ENCODE measurements at places on chromosomes 12 and 14.

DNA sequence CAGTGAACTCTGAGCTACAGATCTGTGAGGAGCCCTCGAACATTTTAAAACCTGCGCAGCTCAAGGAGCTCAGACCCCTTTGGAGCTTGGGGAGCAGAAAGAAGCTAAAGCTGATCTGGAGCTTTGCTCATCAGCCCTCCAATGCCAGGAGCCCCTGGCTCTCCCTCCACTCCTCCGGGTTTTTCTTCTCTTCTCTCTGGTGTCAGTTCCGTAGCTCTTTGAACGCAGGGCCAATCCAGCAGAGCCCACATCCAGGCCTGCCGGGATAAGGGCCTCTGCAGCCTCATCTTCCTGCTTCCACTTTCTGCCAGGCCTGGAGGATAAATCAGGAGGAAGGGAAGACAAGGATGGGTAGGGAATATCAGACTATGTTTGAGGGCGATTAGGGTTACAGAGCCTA lies 6.0 kb downstream of the HOXC4 start:
- no peak for DNase-seq

DNA sequence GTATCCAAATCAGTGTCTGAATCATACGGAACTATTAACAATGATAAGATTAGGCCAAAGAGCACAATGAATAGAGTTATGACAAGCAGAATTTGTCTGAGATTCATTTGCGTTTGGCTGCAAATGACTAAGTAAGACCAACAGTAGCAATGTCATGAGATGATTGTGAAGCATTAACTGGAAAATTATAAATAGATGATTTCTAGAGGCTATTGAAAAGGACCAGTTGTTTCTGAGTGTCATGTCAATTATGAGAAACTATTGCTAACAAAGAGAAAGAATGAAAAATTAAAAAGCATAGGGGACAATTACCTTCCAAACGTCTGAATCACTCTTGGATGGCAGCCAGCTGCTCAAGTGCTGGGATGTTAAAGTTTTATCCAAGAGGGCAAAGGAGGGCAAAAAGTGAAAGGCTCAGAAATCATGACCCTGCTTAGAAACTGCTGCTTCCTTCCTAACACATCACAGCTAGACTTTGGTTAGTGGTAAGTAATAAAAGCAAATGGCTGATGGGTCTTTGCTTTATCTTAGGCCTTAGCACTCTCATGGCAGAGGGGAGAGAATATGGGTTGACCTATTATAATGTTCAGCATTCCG lies 89.0 kb downstream of the AKAP6 start:
- no peak for DNase-seq

DNA sequence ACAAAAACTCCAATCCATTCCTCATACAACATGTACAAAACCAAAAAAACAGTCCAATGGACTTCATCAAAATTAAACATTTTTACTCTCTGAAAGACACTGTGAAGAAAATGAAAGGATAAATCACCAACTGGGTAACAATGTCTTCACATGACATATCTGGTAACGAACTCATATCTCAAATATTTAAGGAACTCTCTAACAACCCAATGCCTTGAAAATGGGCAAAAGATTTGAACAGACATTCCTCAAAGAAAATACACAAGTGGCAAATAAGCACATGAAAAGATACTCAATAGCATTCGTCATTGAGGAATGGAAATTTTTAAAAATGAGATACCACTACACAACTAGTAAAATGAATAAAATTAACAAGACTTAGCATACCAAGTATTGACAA lies 198.7 kb upstream of the RASSF8 start:
- no peak for DNase-seq

DNA sequence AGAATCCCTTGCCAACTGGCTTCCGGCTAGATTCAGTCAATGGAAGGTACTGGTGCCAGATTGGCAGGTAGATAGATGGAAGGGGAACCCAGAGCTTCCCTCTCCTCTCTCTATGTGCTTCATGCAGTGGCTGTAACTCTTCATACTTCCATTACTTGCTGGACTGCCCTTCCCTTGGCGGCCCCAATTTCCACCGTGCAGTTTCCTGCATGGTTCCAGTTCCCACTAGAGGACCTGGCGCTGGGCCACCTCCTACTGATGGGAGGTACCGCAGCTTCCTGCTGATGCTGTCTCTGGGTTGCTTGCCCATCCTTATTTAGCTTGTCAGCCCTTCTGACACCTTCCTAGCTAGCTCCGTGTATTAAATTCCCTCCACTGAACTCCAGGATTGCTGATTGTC lies 226.4 kb downstream of the ANO2 start:
- no peak for DNase-seq

- no peak for DNase-seq
These were observed 7.2 kb downstream of the DNM1L start for GRCh38 chr12:32686340-32686739.

GRCh38 chr14:79961197-79961596 lies 250.1 kb downstream of the DIO2 start:
- no peak for DNase-seq

DNA sequence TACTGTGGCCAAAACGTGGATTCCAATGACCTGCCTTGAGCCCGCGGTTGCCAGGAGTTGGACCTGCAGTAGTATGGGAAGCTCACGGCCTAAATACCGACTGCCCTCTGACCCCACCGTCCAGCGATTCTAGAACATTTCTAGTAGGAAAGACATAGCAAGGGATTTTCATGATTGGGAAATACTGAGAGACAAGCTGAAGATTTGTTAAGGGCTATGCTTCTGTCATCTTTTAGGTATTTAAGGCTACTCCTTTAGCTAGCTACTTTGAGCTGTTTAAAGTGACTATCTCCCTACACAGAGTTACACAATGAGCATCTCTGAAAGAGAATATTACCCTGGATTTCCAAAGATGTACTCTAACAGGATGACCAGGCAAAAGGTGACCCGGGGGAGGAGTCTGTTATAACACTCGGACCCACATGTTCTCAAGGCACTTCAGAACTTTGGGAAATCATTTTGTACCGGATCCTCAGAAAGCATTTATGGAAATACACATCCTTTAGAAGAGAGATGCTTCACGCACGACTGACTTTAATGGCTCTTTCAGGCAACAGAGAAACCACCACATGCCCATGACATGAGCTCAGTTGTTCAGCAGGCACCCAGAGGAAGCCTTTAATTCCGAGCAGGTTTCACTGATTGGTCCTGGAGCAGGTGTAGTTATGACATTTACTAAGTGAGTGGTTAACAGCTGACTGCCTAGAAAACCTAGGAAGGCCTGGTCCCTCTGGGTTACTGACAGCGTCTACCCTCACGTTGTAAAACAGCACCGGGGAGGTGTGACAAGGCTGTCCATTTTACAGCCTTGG lies 4.2 kb downstream of the BAG5 start:
- no peak for DNase-seq

- DNase-seq: no peak
These were observed 107.1 kb downstream of the MYRFL start for GRCh38 chr12:69932154-69932553.

DNA sequence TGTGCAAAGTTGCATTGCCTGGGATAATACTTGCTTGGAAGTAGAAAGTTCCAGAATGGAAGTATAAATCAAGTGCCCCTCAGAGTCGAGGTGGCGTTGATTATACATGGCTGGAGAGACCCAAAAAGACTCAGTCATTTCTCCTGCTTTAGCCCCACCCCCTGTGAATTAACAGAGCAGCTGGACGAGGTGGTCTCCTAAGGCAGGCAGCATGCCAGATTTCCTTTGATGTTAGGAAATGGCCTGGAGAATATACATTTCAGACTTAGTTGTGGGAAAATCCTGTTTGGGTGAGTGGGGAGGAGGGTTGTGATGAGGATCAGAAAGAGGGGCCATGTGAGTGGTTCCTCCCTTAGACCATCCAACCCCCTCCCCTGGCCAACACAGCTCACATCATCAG lies 406.1 kb upstream of the TMPO start:
- no peak for DNase-seq

GRCh38 chr14:90644882-90645281 lies 171.3 kb downstream of the TTC7B start:
- no peak for DNase-seq

DNA sequence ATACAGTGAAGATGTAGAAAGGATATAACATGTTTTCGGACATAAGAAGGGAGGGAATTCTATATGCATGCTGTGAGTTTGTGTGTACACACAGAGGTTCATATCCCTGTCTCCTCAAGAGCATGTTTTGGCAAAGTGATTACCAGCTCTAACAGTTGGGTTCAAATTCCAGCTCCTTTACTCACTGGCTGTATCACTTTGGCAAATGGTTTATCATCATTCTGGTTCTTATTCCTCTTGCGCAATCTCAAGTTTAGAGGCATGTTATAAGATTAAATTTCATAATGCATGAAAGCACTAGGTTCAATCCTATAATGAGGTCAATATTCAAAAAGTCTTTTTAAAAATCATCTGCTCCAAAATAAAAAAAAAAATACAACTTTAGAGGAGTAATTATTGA lies 107.7 kb upstream of the LRFN5 start:
- DNase-seq: no peak

GRCh38 chr12:53205747-53206419 lies 1.2 kb downstream of the ITGB7 start:
- DNase-seq: peak; percentile 62

Measured in activated gamma-delta T cell treated with Interleukin-2 at 50 U/mL for 16 hours (primary cell).